ENCODE measurements at places on chromosomes 1 and 21.

DNA sequence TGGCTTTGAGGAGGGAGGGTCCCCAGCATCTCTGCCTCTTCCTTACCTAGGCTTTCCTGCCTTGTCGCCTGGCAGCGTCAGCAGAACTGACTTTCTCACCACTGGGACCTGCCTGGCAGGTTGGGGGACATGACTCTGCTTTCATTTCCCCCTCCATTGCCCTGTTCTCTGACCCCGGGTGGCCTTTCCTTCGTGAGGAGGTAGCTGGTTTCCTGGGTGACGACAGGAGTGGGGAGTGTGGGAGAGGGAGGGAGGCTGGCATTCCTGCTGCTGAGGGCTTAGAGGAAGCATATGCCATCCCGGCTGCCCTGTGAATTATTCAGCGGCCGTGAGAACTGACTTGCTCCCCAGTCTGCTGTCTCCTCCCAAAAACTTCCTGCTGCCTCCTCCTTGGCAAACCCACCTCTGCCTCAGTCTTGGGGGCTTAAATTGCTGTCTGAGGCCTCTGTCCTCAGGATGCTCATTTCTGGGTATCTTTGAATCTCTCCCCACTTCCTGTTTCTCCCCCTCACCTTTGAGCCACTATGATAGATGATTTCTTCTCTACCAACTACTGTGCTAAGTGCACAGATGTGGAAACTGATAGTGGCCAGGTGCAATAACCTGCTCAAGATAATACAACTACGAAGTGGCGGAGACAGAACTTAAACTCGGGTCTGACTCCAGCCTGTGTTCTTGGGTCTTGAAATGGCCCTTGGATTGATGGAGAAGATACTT, 182.0 kb upstream of the CSF3R start:
- no peak for DNase-seq

DNA sequence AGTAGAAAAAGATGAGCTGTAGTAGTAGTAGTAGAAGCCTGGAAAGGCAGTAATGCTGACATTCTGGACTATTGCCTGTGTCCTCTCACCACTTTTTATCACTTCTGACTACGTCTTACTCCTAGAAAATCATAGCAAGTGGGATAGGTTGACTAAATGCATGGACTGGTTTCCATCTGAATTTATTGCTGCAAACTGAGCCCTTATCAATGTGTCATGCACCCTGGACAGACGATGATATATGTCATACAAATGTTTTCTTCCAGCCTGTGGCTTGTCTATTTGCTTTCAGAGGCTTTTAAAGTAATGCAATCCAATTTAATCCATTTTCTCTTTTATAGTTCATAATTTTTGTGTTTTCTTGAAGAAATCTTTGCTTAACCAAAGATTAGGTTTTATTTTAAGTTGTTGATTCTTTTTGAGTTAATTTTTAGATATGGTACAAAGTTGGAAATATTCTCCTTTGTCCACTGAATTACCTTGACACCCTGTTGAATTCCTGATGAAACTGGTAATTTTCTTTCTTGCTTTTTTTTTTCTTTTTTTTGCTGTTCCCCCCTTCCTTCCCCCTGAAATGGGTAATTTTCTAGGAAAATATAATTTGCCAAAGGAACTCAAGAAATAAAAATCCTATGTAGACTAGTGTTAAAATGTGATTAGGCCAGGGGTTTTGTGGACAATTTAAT, 47.1 kb downstream of the PHACTR4 start:
- no peak for DNase-seq

DNA sequence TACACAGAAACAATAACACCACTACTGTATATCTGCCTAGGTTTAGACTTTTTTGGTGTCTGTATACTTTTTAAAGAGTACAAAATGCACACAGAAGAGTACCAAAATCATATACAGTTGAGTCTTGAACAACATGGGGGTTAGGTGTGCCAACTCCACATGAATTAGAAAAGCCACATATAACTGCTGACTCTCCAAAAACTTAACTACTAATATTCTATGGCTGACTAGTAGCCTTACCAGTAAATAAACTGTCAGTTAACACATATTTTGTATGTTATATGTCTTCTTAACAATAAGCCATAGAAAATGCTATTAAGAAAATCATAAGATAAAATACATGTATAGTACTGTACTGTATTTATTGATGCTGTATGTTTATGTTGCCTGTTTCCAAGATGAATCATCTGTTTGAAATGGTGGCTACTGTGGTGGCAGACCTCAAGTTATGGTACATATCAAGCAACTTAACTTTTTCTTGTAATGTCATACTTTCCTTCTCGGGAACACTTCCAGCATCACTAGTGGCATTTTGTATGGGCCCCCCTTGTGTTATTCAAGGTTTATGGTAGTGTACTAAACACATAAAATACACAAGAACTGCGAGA, 71.2 kb downstream of the LHX4 start:
- no peak for DNase-seq

- no peak for DNase-seq
Observed at GRCh38 chr1:42970143-42970542, 11.5 kb upstream of the SLC2A1 start.

GRCh38 chr1:17170571-17170970, 34.4 kb upstream of the PADI1 start:
- DNase-seq = no peak

GRCh38 chr1:35929730-35930592, 944 bp upstream of the AGO3 start:
- DNase-seq = peak; percentile 53

DNA sequence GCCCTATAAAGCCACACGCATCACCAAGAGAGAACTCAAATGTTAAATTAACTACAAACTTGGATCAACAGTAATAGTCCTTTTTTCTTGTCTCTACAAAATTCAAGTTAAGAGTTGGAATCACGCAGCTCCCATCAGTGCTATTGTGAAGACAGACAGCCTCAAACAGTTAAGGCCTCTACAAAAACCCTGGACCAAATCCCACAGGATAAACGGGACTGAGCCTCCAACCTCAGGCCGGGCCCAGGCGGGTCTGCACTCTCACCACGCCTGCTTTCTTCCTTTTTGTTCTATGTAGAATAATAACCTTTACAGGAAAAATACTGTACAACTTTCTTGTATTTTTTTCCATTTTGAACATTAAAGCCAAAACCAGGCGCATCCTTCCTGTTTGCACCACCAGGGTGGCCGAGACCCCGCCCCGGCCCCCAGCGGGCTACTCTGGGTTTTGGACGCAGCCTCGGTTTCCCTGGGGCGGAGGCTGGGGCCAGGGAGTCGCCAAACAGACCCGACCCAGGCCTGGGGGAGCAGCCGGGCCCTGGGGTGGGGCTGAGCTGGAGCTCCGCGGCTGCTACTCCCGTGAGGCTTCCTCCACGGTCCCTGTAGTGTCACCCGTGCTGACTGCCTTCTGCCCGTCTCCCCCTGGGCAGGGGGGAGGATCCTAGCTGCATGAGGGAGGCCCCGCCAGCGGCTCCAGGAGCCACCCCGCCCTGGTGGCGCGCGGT, 158.4 kb downstream of the CASZ1 start:
- no peak for DNase-seq

GRCh38 chr1:119783354-119784185, 14.9 kb upstream of the HMGCS2 start:
- no peak for DNase-seq
